AG08396 (cell line): ENCODE measurements at places on chromosomes 11 and 22.

DNA sequence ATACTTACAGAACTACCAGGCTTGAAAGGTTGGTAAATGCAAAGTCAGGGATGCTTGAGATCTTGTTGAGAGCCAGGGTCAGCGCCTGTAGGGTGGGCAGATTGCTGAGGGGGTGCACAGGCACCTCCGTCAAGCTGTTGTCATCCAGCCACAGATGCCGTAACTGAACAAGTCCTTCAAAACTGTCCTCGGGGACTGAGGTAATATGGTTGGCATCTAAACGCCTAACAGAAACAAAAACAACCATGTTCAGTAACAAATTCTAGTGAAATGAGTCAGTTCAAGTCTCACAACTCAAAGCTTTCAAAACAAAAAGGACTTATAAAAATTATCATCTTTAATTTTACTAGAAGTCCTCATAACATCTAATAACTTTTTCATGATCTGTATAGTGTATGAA, 22.2 kb upstream of the CCDC34 start:
- DNase-seq: peak; percentile 53

DNA sequence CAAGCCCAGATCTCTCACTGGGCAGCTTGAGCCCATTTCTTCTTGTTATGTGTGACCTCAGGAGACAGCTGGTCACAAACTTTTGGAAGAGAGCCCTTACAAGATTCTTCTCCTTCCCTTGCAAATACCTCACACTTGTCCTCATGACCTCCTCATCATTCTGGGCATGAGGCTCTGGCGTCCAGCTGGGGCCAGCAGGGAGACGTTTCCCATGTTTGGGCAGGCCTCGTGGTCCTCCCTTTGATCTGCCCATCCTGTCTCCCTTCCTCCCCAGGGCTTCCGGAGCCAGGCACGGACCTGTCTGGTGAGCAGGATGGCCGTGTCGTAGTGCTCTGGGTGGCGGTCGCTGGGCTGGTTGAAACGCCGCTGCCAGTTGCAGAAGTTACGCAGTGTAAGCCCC, 9.7 kb downstream of the ADAMTS8 start:
- peak; percentile 81 for DNase-seq

- DNase-seq: no peak
Observed at GRCh38 chr11:107184986-107185385, 166.7 kb upstream of the GUCY1A2 start.

DNA sequence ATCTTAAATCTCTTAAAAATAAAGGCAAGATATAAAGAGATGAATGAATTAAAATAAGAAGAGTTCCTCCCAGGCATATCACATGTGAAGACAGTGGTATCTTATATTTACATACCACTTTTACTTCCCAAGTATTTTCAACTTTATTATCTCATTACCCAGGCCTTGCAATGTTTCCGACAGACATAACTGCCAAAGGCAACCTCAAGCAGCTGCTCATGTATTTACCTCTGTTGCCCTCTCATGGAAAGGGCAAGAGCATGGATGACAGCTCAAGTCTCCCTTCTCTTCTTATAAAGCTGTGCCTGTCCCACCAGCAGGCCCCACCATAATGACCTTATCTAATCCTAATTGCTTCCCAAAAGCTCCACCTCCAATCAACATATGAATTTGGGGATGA, 894.2 kb downstream of the NTM start:
- no peak for DNase-seq

GRCh38 chr11:105081412-105082150, 36.4 kb upstream of the CARD16 start:
- no peak for DNase-seq

DNA sequence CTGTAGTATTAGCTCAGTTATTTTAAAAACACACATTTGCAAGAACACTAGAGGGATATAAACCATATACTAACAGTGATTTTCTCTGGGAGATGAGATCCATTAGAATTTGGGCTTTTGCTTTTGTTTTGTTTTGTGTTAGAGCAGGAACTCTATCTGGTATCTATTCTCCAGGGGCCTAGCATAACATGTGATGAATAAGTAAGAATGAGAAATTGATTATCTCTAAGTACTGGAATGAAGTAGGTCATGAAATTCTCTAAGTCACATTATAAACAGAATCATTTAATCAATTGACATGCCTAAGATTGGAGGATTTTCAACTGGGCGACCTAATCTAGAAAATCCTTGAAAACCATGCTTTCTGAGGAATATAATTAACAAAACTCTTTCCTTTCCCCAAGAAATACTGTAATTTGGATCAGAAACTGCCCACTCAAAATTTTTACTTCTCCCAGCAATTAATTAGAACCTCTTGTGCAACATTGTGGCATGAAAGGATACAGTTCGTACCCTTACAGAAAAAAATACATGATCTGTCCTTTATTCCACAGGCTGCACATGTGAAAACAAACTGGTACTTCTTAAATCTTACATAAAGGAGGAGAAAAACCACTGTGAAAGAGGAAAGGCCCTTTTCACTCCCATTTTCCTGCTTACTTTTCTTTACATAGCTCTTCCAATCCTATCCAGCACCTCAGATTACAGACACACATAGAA, 93.5 kb downstream of the MRTFA start:
- no peak for DNase-seq

DNA sequence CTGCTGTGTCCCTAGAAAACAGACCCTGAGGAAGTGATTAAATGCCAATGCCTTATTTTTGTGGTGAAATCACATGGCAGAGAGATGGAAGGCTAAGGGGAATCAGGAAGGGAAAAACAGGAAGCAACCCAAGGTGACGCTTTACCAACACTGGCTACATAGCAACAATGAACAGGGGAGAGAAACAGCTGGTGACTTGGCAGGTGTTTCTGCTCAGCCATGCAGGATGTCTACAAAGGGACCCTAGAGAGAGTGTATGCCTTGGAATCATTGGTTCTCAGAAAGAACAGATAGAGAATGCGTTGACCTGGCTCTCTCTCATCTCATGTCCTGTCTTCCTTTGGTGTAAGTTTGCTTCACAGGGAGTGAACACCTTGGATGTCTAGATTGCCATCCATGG, 911.9 kb downstream of the OPCML start:
- DNase-seq: no peak

GRCh38 chr11:72239313-72239848, 4.6 kb downstream of the PHOX2A start:
- DNase-seq: peak; percentile 80

DNA sequence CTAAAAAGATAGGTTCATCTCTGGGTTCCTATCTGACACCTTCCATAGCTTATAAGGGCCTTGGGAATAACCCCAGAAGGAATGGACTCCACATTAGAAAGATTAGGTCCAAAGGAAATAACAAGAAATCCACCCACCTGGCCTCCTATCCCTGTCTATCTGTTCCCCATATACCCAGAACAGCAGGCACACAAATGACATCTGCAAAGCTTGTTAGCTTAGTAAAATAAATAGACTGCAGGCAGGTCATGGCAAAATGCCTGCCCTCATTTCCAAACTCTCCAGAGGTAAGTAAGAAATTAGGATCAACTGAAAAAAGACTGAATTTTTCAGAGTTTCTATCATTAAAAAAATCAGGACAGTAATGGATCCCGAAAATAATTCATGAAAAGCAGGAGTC, 489.5 kb downstream of the DLG2 start:
- DNase-seq: no peak

GRCh38 chr11:60942970-60943565, 8.9 kb downstream of the SLC15A3 start:
- no peak for DNase-seq

GRCh38 chr11:67374571-67375281, 1.3 kb upstream of the CLCF1 start:
- no peak for DNase-seq

DNA sequence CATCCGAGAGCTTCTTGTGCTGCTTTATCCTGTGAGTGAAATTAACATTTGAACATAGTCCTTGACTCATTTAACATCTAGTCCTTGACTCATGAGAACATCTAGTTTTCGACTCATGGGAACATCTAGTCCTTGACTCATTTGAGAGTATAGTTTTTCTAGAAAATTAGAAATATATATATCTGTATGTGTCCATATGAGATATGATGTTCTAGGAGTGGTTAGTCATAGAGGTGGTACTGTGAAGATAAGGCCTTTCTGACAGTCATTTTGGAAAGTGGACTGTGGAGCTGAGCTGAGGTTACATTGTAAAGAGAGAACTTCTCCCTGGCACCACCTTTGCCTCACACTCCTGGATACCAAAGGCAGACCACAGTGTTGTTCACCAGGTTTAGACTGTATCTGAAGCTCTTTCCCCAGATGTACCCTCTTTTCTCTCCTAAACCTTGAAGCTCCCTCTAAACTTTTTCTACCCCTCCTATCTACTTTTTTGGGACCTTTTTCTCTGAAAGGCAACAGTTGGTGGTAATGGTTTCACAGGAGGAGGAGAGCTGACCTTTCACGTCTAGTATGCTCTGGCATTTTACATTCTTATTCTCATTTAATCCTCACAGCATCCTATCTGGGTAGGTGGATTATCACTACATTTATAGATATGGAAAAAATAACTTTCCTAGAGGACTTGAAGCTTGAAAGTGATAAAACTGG, 67.2 kb downstream of the PPP2R1B start:
- no peak for DNase-seq

GRCh38 chr11:74437441-74438042, 29.8 kb downstream of the KCNE3 start:
- no peak for DNase-seq

DNA sequence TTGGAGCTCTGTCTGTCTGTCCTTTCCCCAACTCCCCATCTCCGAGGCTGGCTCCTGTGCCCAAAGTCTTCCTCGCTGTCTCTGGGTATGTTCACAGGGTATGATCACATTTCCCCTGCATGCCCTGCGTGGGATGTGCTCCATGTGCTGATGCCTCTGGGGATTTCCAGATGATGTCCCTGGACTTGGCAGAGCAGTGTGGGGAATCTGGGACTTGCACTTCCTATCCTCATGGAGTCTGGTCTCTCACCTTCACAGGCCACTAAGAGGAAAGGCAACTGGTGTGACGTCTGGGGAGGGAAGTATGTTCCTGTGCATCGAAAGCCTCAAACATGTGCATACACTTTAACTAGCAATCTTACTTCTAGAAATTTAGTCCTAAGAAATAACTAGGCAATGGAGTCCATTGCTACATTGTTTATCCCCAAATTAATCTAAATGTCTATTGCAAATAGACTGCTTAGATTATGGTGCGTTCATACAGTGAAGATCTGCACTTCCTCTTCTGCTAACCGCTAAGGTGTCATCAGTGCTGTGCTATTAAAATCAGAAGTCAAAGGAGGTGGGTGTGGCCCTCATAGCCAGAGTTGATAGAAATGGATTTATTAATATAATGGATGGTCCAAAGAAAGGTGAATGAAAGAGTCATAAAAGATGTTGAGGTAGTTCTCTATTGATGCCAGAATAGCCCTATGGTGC, 20.8 kb downstream of the TIMP3 start:
- DNase-seq: no peak

DNA sequence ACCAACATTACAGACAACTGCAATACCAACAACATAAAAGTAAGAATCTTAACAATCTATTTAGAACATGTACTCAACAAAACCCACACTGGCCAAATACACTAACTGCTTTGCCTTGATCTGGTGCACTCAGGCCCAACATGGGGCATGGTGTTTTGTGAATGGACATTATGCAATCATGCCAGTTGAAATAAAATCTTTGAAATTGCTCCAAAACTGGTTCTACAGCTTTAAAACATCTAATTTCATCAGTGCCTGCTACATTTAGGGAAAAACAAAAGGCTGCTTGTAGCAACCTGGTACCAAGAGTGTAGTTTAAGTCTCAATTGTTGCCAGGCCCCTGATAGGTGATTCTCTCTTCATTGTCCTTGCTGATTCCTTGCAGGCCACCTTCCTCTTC, 3.3 kb upstream of the CTR9 start:
- no peak for DNase-seq

DNA sequence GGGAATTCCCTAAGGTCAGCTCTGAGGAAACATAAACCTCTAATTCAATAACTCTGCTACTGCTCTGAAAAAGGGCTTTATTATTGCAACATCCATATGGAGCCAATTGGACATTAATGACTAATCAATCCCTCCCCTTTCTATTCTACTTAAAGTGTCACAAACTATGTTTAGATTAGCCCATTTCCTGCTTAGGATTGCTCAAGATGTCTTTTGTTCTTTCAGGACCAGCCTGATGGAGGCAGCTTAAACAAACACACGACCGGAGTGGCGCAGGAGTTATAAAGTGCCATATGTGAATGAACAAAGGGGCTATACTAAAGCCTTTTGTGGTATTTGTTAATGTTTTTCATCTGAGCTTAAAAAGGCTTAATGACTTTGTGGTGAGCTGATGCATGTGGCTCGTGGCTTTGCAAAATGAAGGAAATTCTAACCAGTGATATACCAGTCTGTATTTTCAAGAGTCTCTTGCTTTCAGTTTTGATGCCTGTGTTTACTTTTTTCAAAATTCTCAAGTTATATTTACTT, 354.4 kb downstream of the SOX6 start:
- peak; percentile 35 for DNase-seq

DNA sequence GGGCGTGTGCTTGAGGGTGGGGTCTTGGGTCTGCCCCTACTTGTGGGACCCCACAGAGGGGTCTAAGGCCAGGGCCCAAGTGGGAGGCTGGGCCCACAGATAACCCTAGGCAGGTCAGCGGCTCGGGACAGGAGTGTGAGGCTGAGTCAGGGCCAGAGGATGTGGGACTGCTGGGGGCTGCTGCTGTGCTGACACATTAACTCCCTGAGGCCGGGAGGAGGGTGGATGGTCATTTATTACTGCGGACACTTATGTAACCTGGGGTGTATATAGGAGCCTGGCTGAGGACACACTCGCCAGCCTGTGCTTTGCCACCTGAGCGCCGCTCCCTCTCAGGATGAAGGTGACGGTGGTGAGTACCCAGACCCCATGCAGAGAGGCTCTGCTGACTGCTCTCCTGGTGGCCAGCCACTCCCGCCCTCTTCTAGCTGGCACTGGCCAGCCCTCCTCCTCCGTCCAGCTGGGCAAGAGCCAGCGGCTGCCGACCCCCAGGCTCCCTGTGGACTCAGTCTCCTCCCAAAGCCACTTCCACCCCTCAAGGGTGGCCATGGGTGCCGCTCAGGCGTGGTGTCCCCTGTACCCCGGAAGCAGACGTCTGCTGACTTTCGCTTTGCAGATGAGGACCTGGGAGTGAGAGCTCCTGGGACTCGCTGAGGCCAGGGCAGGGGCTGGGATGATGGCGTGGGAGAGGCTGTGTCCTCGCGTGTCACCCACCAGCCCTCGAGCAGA, at the start of gene MIOX:
MIOX (plus strand) TSS at position 299 of the 729 bp plus-strand sequence; CDS start at position 338, 39 bp downstream.
- no peak for DNase-seq

- DNase-seq: peak; percentile 80
Observed at GRCh38 chr22:22884010-22884887, 3.4 kb upstream of the IGLL5 start.

DNA sequence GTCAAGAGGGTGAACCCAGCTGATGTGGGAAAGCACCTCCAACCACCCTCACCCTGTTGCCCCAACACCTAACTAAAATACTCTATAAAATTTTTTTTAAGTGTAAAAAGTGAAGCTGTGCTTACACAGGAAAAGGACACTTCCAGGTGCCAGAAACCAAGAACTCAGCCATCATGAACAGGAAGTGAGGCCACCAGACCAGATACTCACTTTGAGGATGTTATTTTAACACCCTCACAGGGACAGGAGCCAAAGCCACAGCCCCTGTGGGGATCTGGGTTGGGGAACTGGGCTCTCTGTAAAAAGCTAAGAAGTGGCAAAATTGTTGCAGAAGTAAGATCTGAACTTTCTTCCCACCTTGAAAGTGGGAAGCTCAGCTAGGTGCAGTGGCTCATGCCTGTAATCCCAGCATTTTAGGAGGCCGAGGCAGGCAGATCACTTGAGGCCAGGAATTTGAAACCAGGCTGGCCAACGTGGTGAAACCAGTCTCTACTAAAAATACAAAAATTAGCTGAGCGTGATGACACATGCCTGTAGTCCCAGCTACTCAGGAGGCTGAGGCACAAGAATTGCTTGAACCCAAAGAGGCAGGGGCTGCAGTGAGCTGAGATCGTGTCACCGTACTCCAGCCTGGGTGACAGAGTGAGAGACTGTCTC, 3.8 kb downstream of the RSPH14 start:
- DNase-seq: no peak
